Brain pericyte (primary cell): ENCODE measurements at places on chromosomes 12 and 14.
A peak's percentile ranks its signal among the peaks of the same experiment; 100 is the strongest.

DNA sequence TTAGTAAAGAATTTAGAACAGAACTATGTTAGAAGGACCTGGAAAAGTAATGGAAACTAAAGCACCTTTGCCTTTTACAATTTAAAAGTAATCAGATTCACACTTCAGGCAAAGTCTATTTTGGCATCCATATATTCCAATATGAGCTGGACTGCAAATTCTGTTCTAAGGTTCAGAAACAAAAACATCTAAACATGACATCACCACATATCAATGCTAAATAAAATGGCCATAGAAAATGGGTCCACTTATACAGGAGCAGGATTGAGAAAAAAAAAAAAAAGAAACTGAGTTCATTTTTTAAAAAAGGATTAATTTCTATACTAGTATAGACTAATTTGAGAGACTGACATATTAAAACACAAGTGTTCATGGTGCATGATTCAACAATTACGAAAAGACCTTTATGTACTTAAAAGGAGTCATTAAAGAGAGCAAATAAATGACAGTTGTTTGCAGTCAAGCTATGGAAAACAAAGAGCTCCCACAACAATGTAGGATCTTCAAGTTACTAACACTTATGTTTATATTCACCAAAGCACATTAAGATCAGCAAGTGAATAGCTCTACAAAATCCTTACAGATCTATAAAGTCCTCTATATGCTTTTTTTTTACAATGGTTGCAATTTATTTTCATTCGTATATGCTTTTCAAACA lies 45.7 kb downstream of the DICER1 start:
- no peak for DNase-seq

DNA sequence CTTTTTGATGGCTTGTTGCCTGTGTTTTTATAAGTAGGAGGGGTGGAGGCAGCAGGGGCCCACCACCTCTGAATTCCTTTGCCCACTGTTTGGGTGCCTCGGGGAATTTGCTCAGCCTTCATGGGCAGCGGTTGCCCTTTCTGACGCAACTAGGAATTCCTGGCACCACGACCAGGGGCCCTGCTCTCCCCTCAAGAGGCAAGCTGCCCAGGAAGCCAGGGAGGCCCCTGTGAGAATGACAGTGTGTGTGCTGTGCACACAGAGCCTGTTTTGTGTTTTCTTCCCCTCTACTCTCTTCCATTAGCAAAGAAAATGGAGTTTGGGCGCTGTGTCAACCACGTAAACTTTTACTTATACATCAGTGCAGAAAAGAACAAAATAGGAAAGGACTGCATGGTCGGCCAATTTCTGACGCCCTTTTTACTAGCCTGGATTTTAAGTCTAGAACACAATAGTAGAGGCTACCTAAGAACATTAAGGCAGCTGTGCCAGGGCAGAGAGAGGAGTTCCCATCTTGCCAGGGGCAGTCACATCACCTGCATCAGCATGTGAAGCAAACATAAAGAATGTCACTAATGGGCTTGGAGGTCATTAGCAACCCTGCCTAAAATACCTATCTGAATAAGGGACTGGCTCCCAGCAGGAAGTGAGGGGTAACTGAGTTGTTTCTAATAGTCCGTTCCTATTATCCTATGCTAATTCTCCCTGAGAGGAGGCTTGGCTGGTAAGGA lies 17.9 kb upstream of the PTGR2 start:
- no peak for DNase-seq

GRCh38 chr12:51172515-51173431 lies at the start of gene TFCP2:
Gene TFCP2 (minus strand): TSS chr12:51173135. CDS start chr12:51172422, 713 bp downstream.
- peak; percentile 93 for DNase-seq

DNA sequence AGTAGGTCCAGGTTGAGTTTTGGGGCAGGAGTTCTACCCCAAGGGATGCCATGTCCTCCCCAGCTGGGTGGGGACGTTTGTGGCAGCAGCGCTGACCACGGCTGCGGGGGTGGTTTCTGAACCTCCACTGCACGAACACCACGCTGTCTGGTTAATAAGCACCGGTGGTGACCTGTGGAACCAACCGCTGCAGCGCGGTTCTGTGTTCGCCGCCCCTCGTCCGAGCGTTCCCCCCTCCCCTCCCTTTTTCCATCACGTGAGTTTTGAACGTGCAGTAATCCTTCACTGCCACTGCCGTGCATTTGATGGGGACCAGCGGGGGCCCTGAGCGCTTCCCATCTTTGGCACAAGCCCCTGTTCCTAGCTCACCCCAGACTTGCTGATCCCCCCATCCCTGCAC lies 6.4 kb upstream of the ADSS1 start:
- DNase-seq: no peak

- DNase-seq: no peak
Observed at GRCh38 chr12:101925935-101926334, 48.6 kb downstream of the DRAM1 start.

DNA sequence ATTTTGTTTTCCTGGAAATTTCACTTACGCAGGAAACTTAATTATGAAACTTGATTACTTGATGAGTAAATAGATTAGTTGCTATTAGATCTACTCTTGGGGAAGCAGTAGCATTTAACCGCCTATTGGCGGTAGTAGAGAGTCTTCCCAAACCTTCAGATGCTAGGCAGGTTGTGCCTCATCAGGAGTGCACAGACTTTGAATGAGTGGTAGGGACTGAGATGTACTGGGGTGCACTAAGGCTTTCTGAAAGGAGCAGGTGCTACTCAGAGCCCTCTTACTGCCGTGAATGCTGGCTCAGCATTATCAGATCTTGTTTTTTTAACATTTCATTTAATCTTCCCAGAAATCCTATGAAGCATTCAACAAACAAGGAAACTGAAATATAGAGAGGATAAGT lies 7.7 kb downstream of the GATC start:
- no peak for DNase-seq

- no peak for DNase-seq
Observed at GRCh38 chr14:75751296-75751695, 90.2 kb downstream of the TTLL5 start.

DNA sequence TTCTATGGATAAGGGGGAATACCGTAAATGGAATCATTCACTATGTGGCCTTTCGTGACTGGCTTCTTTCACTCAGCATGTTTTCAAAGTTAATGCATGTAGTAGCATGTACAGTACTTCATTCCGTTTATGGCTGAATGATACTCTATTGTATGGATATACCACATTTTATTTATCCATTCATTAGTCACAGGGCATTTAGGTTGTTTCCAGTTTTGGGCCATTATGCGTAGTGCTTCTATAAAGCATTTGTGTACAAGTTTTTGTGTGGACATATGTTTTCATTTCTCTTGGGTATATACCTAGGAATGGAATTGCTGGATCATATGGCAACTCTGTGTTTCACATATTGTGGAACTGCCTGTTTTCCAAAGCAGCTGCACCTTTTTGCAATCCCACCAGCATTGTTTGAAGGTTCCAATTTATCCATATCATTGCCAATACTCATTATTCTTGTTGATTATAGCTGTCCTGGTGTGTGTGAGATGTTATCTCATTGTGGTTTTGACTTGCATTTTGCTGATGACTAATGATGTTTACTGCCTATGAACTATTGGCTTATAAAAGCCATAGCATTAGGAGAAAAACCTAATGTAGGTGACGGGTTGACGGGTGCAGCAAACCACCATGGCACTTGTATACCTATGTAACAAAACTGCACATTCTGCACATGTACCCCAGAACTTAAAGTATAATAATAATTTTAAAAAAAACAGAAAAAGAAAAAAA lies 45.5 kb downstream of the ATF7IP start:
- no peak for DNase-seq

- DNase-seq: no peak
Observed at GRCh38 chr14:99230208-99231151, 41.5 kb downstream of the BCL11B start.

- DNase-seq: no peak
Observed at GRCh38 chr14:96847451-96847850, 50.3 kb downstream of the VRK1 start.

GRCh38 chr14:50533806-50534205 lies 1.4 kb upstream of the MAP4K5 start:
- DNase-seq: no peak

- no peak for DNase-seq
Observed at GRCh38 chr12:69512820-69513219, 42.6 kb downstream of the FRS2 start.

DNA sequence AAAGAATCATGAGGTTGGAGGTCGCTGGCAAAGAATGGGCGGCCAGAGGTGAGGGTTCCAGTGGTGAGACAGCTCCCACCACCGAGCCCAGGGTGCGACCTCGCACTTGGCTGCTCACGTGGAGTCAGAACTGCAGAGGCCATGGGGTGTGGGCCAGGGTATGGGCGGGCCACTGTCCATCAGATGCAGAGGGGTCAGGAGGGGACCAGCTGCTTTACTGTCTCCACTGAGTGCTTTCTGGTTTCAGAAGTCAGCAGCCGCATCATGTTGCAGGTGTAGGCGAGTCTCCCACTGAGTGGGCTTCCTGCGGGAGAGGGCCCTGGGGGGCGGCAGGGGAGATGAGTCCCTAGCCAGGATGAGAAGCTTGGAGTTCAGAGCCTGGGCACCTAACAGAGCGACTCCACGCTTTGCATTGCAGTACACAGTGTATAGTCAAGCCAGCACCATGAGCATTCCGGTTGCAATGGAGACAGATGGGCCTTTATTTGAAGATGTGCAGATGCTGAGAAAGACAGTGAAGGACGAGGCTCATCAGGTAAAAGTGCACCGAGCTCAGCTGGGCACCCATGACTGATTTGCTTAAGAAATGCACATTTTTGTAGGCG lies 46.9 kb upstream of the DYNC1H1 start:
- DNase-seq: no peak

GRCh38 chr12:9626291-9626690 lies 18.6 kb upstream of the KLRB1 start:
- DNase-seq: no peak

- no peak for DNase-seq
Observed at GRCh38 chr12:65263777-65264176, 14.7 kb upstream of the MSRB3 start.

DNA sequence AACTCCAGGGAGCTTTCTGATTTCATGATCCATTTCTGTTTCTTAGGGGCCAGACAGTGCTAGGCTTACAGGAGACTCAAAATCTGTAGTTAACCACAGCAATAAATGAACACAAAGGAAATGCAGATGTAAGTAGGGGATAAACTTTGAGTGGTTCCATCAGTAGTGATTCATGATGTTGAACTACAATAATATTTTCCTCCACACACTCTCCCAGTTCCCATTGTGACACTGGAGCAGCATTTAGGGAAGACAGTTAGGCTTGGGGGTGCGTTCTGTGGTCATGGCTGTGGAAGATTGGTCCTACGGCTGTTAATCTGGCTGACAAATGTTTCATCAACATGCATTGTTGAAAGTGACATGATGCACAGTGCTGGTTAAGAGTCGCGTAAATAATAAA lies 66.9 kb downstream of the HMGA2 start:
- no peak for DNase-seq

- DNase-seq: no peak
Observed at GRCh38 chr12:131347345-131347714, 363.6 kb upstream of the SFSWAP start.

GRCh38 chr14:96059519-96060135 lies 20.5 kb downstream of the C14orf132 start:
- DNase-seq: no peak

GRCh38 chr12:77947746-77948145 lies 117.1 kb downstream of the NAV3 start:
- DNase-seq: no peak

DNA sequence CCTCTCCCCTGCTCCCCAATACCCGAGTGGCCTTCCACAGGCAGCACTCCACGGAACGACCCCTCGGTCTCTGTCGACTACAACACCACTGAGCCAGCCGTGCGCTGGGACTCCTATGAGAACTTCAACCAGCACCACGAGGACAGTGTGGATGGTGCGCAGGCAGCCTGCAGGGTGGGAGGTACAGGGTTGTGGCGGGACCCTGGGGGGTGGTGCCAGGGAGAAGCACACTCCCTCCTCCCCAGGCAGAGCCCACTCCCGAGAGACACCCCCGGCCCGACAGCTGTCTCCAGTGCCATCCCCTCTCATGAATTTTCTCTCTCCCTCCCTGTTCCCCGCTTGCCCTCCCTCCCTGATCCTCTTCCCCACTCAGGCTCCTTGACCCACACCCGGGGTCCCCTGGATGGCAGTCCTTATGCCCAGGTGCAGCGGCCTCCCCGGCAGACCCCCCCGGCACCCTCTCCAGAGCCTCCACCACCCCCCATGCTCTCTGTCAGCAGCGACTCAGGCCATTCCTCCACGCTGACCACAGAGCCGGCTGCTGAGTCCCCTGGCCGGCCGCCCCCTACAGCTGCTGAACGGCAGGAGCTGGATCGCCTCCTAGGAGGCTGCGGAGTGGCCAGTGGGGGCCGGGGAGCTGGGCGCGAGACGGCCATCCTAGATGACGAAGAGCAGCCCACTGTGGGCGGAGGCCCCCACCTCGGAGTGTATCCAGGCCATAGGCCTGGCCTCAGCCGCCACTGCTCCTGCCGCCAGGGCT lies 9.0 kb downstream of the TNS2 start:
- DNase-seq: no peak

- no peak for DNase-seq
Observed at GRCh38 chr12:125284945-125285685, 219.9 kb downstream of the AACS start.

- no peak for DNase-seq
Observed at GRCh38 chr12:31627456-31628054, 31.9 kb upstream of the ETFBKMT start.

DNA sequence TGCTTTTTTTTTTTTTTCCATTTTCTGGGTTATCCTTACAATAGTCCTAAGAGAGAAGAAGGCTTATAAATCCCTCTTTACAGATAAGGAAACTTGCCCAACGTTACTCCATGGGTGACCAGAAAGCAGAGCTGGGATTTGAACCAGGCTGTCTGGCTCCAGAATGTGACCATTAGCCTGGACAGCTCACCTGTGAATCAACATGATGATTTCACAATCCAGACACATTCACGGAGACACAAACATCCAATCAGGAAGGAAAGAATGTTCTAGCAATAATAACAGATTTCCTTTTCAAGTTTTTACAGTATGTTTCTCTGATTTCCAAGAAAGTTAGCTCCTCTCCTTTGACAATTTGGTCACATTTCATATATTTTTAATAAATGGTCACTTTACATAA lies 118.3 kb downstream of the GALC start:
- DNase-seq: no peak

DNA sequence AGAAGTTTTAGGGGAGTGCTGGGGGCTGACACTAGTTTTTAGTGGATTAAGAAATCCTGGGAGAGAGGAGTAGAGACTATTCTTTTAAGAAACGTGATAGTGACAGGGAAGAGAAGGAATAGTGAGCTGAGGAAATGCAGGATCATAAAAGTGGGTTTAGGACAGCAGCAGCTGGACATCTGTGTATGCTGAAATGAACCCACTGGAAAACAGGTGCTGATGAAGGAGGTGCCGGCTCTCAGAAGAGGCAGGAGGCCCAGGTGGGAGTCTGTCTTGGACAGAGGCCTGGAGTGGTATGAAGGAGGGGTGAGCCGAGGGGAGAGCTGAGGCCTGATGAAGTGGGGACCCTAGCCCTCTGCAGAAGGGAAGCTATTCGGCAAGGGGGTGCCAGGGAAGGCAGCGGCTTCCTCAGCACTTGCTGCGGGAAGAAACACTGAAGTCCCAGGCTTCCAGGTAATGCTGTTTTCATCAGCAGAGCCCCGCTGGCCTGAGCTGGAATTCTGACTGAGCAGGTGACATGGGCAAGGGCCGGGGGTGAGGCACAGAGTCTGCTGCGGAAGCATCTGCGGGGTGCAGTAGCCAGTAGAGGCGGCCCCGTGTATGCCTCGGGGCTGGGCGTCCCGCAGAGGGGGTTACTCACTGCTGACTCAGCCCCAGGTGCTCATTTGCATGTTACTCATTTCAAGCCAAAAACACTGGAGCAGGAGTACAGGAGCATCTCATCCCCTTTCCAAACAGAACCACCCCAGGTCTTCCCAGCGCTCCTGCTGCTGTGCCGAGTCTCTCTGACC lies 89.7 kb downstream of the TMCC3 start:
- peak; percentile 22 for DNase-seq
